Stimulated activated CD4-positive, alpha-beta T cell treated with anti-CD3 and anti-CD28 coated beads, TNF-alpha, amount 100 ng/mL, for 4 hours (primary cell): ENCODE measurements at places on chromosomes 6 and 20.

DNA sequence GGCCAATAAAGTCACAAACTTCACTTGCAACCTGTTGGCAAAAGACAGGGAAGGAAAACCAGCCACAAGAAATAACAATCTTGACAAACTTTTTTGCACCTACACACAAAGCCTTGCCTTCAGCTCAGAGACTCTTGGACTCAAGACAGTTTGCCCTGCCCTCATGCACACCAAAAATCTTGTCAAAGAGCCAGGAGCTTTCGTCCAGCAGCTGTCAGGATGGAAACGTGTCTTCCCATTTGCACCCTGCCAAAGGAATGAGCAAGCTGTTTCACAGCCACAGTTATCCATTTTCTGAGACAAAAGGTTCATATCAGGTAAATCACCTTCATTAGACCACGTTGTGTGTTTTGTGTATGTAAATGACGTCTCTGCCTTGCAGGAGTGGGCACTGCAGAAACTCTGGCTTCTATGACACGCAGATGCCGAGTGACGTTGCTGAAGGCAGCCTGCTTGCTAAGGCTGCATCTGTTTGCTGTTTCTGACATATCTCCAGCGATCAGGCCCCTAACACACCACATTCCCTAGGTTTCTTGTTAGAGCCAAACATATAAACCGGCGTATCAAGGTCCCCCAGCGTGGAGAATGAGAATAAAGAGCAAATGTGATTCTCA lies 193.4 kb downstream of the SYNDIG1 start:
- no peak for DNase-seq

- DNase-seq = no peak
Measured at GRCh38 chr6:6333501-6333900, 13.0 kb upstream of the F13A1 start.

- no peak for DNase-seq
Measured at GRCh38 chr20:16930656-16931055, 182.5 kb downstream of the OTOR start.

GRCh38 chr6:144931172-144932035 lies 646.3 kb downstream of the UTRN start:
- DNase-seq = no peak

GRCh38 chr20:47781632-47782031 lies 3.6 kb downstream of the SULF2 start:
- DNase-seq = no peak

DNA sequence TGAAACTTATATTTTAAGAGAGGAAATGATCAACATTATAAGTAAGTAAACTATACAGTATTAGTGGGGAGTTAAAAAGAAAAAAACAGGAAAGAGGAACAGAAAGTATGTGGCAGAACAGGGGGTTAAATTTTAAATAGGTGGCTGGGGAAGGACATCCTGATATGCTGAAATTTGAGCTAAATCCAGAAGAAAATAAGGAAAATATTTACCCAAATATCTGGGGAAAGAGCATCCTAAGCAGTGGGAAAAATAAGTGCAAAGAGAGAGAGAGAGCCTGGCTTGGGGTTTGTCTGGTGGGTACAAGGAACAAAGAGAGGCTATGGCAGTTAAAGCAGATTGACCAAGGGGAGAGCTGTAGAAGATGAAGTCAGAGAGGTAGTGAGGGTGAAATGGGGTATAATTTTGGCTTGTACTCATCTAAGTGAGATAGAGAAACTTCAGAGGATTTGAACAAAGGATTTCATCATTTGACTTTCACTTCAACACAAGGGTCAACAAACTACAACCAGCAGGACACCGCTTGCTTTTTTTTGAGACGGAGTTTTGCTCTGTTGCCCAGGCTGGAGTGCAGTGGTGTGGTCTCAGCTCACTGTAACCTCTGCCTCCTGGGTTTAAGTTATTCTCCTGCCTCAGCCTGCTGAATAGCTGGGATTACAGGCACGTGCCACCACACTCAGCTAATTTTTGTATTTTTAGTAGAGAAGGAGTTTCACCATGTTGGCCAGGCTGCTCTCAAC lies 328.4 kb upstream of the CNR1 start:
- no peak for DNase-seq

GRCh38 chr6:56245903-56246351 lies 1.5 kb downstream of the COL21A1 start:
- no peak for DNase-seq

DNA sequence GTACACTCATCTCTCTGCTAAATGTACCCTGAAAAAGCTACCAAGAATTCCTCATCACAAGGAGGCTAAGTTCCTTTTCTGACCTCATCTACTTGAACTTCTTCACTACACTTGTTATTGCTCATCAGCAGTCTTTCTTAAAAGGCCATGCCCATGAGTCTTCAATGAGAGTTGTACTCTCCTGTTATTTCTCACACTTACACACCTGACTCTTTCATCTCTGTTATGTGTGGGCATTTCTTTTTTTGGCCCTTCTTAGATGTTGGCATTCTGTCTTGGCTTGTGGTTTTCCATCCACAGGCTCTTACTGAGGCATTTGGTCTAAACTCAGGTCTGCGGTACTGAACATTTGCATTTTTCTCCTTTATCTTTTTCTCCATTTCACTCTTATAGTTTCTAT lies 10.7 kb upstream of the SLC17A1 start:
- DNase-seq = no peak

DNA sequence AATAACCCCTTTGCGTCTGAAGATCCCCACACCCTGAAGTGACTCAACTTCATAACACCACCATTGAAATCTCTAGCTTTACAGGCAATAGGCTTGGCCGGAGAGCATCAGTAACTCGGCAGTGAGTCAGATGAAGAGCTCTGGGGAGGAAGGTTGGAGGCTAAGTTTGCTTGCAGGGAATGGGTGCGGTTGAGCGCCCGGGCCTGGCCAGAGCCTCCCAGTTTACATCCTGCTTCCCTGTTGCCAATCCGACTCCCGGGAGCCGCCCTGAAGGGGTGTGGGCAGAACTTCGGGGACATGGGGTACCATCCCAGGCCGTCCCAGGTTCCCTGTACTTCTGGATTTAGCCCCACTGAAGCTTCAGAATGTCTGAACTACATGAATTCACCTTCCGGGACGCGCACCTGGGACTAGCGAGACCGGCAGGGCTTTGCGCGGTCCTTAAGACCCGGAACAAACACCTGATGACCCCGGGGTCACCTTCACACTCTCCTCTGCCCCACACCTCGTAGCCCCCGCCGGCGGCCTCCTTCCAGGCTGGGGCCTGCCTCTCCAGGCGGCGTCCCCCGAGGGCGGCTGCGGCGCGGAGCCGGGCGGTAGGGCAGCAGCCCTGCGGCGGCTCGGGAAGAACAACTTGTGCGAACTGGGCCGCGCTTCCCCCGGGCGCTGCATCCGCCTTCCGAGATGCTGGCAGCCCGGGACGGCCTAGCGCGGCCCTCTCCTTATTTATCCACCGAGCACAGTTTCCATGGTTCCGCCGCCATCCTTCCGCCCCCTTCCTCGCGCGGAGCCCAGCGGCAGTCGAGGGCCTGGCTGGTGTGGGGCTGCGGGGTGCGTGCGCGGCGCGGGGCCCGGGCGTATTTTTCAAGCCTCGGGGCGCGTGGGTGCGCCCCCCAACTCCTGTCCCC lies 56.6 kb upstream of the RREB1 start:
- no peak for DNase-seq

GRCh38 chr20:2755451-2756055 lies 44.9 kb downstream of the CPXM1 start:
- DNase-seq = no peak

DNA sequence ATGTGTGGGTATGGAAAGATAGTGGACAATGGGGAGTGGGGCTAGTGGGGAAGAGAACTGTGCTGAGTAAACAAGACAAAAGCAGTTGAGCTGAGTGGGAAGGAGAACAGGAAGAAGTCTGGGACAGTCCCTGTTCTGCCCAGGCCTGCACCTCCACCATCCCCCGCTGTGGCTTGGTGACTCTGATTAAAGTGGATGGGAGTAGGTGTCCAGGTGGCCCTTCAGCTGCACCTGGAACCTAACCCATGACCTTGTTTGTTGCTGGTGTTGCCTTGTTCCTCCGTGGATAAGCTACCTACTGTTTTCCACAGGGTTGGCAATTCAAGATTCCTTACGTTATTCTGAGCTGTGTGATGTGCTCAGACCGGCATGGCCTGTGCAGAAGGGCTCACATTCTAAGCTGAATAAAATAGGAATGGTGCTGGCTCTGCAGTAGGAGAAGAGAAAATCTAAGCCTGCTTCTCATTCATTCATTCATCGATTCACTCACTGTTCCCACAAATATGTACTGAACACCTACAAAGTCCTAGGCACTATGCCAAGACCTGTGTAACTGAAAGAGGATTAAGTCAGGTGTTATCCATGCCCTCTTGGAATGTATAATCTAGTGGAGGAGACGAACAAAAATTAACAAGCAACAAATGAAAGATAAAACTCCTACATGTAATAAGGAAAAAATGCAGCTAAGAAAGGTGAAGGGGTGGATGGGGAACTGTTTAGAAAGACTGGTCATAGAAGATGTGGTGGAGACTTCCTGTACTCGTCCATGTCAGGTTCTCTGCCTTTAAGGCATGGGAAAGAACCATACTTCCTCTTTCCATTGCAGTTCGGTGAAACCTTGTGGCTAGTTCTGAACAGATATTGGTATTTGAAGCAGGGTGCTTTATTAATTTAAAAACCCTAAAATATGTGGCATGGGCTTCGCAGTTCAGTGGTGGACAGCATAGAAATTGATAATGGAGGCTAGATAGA lies 10.1 kb upstream of the CALHM6 start:
- DNase-seq = no peak

- DNase-seq = no peak
Measured at GRCh38 chr20:35718972-35719635, 19.9 kb downstream of the ROMO1 start.

DNA sequence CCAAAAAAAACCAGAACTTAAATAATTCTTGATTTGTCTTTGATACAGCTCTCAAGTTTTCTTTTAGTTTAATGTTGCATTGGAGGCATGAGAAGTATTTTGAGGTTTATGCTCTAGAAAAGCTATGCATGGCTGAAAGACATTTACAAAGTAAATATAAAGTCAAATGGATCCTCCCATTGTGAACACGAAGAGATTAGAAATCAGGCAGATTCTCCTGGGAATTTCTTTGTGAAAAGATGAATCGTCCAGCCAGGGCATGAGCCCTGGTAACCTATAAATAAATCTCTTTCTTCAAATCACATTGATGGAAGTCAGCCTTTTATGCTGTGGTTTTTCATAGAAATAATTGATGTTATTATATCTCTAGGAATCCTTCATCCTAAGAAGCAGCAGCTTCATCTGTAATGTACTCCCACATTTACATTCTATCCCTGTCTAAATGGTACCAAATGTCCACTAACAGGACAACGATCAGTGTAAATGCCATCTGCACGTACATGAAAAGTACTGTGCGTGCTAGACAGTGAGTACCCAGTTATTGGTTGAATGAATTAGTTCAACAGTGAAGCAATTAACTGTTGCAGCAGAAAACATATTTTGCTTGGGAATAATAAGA lies 143.6 kb downstream of the ALDH8A1 start:
- no peak for DNase-seq

DNA sequence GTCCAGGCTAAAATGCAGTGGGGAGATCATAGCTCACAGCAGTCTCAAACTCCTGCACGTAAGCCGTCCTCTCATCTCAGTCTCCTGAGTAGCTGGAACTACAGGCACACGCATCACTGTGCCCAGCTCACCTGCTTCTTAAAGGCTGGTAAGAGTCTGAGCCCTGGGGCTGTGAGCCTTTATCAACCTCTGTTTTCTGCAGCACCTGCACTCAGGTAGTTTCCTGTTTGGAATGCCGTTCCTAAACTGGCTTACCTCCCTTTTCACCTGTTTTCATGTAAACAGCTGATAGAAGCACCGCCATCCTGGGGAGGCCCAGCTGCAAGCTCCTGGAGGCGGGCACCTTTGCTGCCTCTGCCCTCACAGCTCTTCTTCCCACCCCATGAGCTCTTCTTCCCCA lies 45.4 kb downstream of the SLC24A3 start:
- no peak for DNase-seq

DNA sequence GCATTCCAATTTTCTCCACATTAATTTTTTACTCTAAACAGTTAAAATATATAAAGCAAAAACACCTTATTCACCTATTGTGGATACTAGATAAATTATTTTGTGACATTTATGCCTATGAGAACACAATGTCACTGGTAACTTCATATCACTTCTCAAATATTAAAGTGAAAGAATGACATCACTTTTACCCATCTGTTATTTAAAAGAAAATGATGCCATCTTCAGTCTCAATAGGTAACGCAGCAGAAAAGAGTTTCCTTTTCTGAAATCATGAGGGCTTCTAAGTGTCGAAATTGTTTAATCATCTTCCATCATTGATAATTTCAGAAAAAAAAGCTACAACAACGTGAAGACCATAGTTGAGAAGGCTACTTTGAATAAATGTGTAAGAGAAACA lies 2.9 kb downstream of the HAO1 start:
- no peak for DNase-seq

- DNase-seq = no peak
Measured at GRCh38 chr20:4896971-4897497, 104.3 kb downstream of the SLC23A2 start.

GRCh38 chr6:69918813-69919475 lies 52.6 kb downstream of the COL19A1 start:
- DNase-seq = no peak

GRCh38 chr20:31517373-31517772 lies 3.1 kb downstream of the HM13 start:
- no peak for DNase-seq

DNA sequence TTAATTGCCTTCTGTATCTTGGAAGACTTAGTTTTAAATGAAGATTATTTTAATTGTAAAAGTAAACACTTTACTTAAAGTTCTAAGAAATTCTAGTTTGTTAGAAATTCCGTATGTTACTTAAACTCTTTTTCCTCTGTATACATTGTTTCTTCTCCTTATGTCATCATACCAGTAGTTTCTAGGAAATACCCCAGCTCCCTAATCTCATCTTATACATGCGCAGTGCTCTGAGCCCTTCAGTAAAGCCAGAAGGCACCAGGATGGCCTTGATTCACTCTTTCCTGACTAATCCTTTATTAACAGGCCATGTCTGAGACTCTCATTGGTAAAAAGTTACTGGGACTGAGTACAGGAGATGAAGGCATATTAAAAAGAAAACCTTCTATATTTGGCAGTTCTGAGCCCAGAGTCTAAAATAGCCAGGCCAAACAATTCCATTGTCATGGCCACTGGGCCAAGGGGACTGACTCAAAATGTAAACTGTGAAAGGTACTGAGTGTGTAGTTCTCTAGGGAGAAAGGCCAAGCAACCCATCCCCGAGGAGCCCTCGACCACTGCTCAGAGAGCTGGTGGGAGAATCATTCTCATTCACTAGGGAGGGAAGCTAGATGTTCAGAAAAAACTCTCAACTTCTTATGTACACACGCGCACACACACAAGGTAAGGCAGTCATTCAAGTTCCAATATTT lies 25.0 kb downstream of the SLC22A1 start:
- no peak for DNase-seq

GRCh38 chr20:14643146-14643545 lies 305.7 kb upstream of the FLRT3 start:
- DNase-seq = no peak

DNA sequence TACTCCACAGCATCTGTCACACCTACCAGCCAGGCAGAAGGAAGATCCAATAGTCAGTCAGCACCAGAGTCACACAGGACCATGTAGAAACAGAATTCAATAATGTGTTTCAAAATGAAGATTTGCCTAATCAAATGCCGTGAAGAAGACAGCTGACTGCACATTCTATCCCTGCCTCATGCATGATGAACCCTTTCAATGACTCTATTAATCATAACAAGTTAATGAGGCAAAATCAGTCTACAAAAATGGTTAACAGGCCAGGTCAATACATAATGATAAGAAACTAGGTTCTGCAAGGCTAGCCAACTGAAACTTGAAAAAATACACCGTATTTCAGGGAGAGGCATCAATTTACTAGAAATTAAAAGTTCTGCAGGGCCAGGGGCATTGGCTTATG lies 6.7 kb upstream of the PNRC1 start:
- no peak for DNase-seq

- DNase-seq = no peak
Measured at GRCh38 chr6:141460743-141461484, 671.8 kb upstream of the GJE1 start.
